B cell (primary cell): ENCODE measurements at places on chromosomes 4 and X. TPM values are rescaled to one million over a fixed set of nuclear protein-coding genes. Genes with fewer than 3 reads are reported as not detected.

DNA sequence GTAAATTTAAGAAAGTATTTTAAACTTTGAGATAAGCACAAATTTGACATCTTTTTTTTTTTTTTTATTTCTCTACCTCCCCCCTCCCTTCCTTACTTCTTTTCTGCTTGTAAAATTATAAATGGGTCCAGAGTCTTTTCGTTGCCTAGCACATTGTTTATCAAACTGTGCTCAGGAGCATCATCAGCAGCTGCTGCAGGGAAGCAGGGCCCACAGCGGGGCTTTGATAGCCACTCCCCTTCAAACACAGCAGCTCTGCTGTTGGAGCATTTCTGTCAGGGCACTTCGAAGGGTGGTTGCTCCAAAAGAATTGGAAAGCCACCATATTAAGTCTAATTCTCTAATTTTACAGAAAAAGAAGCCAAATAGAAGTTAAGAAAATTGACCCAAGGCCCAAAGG, 588.3 kb downstream of the SPRY1 start:
- DNase-seq = no peak
- H3K36me3 ChIP-seq = no peaks in the 10 kb centered on the region
- no peak overlapping the region for H3K27ac ChIP-seq
- H3K27me3 ChIP-seq = no peaks in the 10 kb centered on the region

DNA sequence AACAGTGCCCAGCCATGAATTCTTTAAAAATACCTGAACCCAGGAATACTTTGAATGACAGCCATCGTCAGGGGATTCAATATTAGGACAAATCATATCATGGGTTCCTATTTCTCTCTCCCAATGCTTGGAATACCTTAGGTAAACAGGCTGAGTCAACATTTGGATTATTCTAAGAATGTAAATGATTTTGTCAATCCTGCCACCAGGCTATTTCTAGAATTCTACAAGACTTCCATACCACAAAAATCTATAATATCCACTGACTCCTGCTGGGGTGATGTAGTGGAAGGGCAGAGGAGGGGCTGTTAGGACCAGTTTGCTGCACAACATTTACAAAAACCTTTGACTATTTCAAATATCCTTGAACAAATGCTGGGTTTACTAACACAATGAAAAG, 65.2 kb downstream of the IGFBP7 start:
- H3K4me1 ChIP-seq = no peaks in the 10 kb centered on the region
- DNase-seq = no peak
- no peaks in the 10 kb centered on the region for H3K36me3 ChIP-seq
- no peak overlapping the region for H3K27ac ChIP-seq
- H3K27me3 ChIP-seq = no peaks in the 10 kb centered on the region

- H3K4me1 ChIP-seq = no peaks in the 10 kb centered on the region
- no peak overlapping the region for H3K4me3 ChIP-seq
- DNase-seq = no peak
- no peak overlapping the region for H3K27ac ChIP-seq
Observed at GRCh38 chrX:39773150-39773549, 324.6 kb downstream of the BCOR start.

- no peak overlapping the region for H3K4me3 ChIP-seq
- DNase-seq = no peak
- no peak overlapping the region for H3K27ac ChIP-seq
- no peaks in the 10 kb centered on the region for H3K4me1 ChIP-seq
- H3K36me3 ChIP-seq = no peaks in the 10 kb centered on the region
- no peaks in the 10 kb centered on the region for H3K27me3 ChIP-seq
Observed at GRCh38 chr4:161919442-161920220, 244.2 kb downstream of the FSTL5 start.

DNA sequence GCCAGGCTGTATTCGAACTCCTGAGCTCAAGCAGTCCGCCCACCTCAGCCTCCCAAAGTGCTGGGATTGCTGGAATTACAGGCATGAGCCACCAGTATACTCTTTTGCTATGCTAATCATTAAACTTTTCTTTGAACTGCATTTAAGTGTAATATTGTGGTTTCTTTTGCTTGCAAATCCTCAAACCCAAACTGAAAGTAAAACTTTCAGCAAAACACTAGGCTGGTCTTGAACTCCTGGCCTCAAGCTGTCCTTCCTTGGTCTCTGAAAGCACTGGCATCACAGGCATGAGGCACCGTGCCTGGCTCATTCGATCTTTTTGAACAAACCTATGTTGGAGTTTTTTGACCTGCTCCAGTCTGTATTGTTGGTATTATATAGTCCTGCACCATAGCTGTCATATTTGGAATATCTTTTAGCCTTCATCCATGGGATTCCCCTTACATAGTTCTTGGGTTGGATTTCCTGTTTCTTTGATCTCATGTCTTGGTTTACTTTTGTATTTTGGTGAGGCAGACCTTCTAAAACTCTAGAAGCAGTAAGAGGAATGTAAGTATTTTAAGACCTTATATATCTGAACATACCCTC, 34.1 kb downstream of the MOB1B start:
- DNase-seq = no peak
- no peaks in the 10 kb centered on the region for H3K36me3 ChIP-seq
- H3K27me3 ChIP-seq = no peaks in the 10 kb centered on the region
- peaks cover 5% of the 10 kb centered on the region for H3K4me1 ChIP-seq

- H3K4me3 ChIP-seq = no peak overlapping the region
- H3K4me1 ChIP-seq = no peaks in the 10 kb centered on the region
- no peak overlapping the region for H3K27ac ChIP-seq
- H3K36me3 ChIP-seq = no peaks in the 10 kb centered on the region
- no peak for DNase-seq
Observed at GRCh38 chr4:147725673-147726072, 6.2 kb upstream of the ARHGAP10 start.

DNA sequence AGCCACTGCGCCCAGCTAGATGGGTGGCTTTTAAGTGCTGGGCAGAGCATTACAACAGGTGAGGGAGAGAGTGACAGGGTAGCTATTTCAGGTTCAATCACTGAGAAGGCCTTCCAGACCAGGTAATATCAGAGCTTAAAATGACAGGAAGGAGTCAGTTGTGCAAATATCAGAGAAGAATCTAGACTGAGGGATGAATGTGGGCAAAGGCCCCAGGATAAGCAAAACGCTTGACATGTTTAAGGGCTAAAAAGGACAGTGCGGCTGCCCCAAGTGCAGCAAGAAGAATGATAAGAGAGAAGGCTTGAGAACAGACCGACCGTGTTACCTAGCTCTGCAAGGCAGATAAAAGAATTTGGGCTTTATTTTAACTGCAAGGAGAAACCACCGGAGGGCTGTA, 18.6 kb downstream of the AADAT start:
- no peaks in the 10 kb centered on the region for H3K4me1 ChIP-seq
- no peaks in the 10 kb centered on the region for H3K27me3 ChIP-seq
- no peak overlapping the region for H3K27ac ChIP-seq
- no peak for DNase-seq
- no peak overlapping the region for H3K4me3 ChIP-seq

GIMD1 gene
- not detected in 2 replicates for total RNA-seq

HTN1 gene
- not detected in 2 replicates for total RNA-seq

SOX3 gene
- total RNA-seq = not detected in 2 replicates
